Endothelial cell of umbilical vein (primary cell): ENCODE measurements at places on chromosomes 7 and 10. TPM values are rescaled to one million over a fixed set of nuclear protein-coding genes. Genes with fewer than 3 reads are reported as not detected.

The PDSS1 gene
- 9.1 and 10.1 TPM in 2 replicates for polyA plus RNA-seq

The RPS24 gene
- 2,227 and 2,326 TPM in 2 replicates for polyA plus RNA-seq

The CHN2 gene
- polyA plus RNA-seq: 0.56 and 1.4 TPM in 2 replicates

The AKR1B1 gene
- 171 and 193 TPM in 2 replicates for polyA plus RNA-seq

The PRRT4 gene
- polyA plus RNA-seq: 0.03 and 0.08 TPM in 2 replicates

The ACBD7 gene
- 1.2 TPM in 2 replicates for polyA plus RNA-seq

The NANOS1 gene
- 0.29 and 0.30 TPM in 2 replicates for polyA plus RNA-seq

The ABCB4 gene
- polyA plus RNA-seq: 0.11 TPM in 1 of 2 replicates, not detected in the other

The ATP6V0E2 gene
- 36.8 and 57.6 TPM in 2 replicates for polyA plus RNA-seq

The JCAD gene
- polyA plus RNA-seq: 17.5 and 19.3 TPM in 2 replicates

The ZNF727 gene
- polyA plus RNA-seq: not detected in 2 replicates

The JAKMIP3 gene
- polyA plus RNA-seq: 0.01 and 0.02 TPM in 2 replicates

The CDHR3 gene
- polyA plus RNA-seq: 0.46 and 0.57 TPM in 2 replicates

The LRRC61 gene
- polyA plus RNA-seq: 0.72 TPM in 2 replicates

The PLEKHS1 gene
- not detected in 2 replicates for polyA plus RNA-seq

The ARID5B gene
- polyA plus RNA-seq: 5.6 and 6.2 TPM in 2 replicates

The TMEM178B gene
- polyA plus RNA-seq: not detected in 2 replicates

The CRHR2 gene
- not detected in 2 replicates for polyA plus RNA-seq

The CNPY1 gene
- polyA plus RNA-seq: not detected in 2 replicates

The SPOCK2 gene
- polyA plus RNA-seq: 0.40 and 0.43 TPM in 2 replicates

The MMP21 gene
- 0.06 TPM in 1 of 2 replicates, not detected in the other for polyA plus RNA-seq

The MBL2 gene
- polyA plus RNA-seq: not detected in 2 replicates

The FAM13C gene
- polyA plus RNA-seq: 0.03 TPM in 1 of 2 replicates, not detected in the other

The ZSCAN21 gene
- polyA plus RNA-seq: 6.5 and 7.7 TPM in 2 replicates

The CLCN1 gene
- not detected in 2 replicates for polyA plus RNA-seq

The CH25H gene
- 0.29 and 0.30 TPM in 2 replicates for polyA plus RNA-seq

The ECHDC3 gene
- 6.1 and 7.3 TPM in 2 replicates for polyA plus RNA-seq

The CLRN3 gene
- 0.07 and 0.14 TPM in 2 replicates for polyA plus RNA-seq

The FKBP6 gene
- polyA plus RNA-seq: 0.04 TPM in 1 of 2 replicates, not detected in the other

The CDK14 gene
- polyA plus RNA-seq: 5.2 and 5.5 TPM in 2 replicates

The ZNF804B gene
- polyA plus RNA-seq: not detected in 2 replicates

The WDR91 gene
- 6.7 and 9.5 TPM in 2 replicates for polyA plus RNA-seq

The CPEB3 gene
- polyA plus RNA-seq: 0.60 and 0.80 TPM in 2 replicates

The OR2A1 gene
- polyA plus RNA-seq: 0.02 and 0.14 TPM in 2 replicates

The WDR86 gene
- not detected in 2 replicates for polyA plus RNA-seq

The ARPC1A gene
- 171 and 200 TPM in 2 replicates for polyA plus RNA-seq

The BZW2 gene
- 25.7 and 39.7 TPM in 2 replicates for polyA plus RNA-seq

The CHAT gene
- not detected in 2 replicates for polyA plus RNA-seq

The GIMAP5 gene
- polyA plus RNA-seq: 14.9 and 18.9 TPM in 2 replicates

The GPR141 gene
- not detected in 2 replicates for polyA plus RNA-seq

The AKR1C4 gene
- polyA plus RNA-seq: not detected in 2 replicates

The RBM48 gene
- polyA plus RNA-seq: 9.6 and 9.8 TPM in 2 replicates

The CUZD1 gene
- 1.4 and 1.6 TPM in 2 replicates for polyA plus RNA-seq

The STEAP1 gene
- polyA plus RNA-seq: 23.6 and 35.0 TPM in 2 replicates

The WEE2 gene
- not detected in 2 replicates for polyA plus RNA-seq

The TAS2R40 gene
- not detected in 2 replicates for polyA plus RNA-seq

The SFRP5 gene
- not detected in 2 replicates for polyA plus RNA-seq

The RARRES2 gene
- 0.24 TPM in 1 of 2 replicates, not detected in the other for polyA plus RNA-seq

The IPMK gene
- 1.0 and 1.4 TPM in 2 replicates for polyA plus RNA-seq

The GJD4 gene
- not detected in 2 replicates for polyA plus RNA-seq

The PTPRZ1 gene
- polyA plus RNA-seq: 0.07 and 0.11 TPM in 2 replicates

The TAS2R41 gene
- polyA plus RNA-seq: not detected in 2 replicates

The VOPP1 gene
- 85.6 and 86.2 TPM in 2 replicates for polyA plus RNA-seq

The CALHM2 gene
- 38.4 and 43.0 TPM in 2 replicates for polyA plus RNA-seq

The SEMA3A gene
- 0.49 and 0.68 TPM in 2 replicates for polyA plus RNA-seq
